ENCODE measurements at places on chromosomes 1 and 21. TPM values are rescaled to one million over a fixed set of nuclear protein-coding genes. Genes with fewer than 3 reads are reported as not detected.

- no peak for DNase-seq
Observed at GRCh38 chr1:229508823-229509337, 739 bp upstream of the NUP133 start.

The SLAMF7 gene
- 93.5 TPM for total RNA-seq

- no peak for DNase-seq
Observed at GRCh38 chr1:222970711-222971110, 155.9 kb downstream of the DISP1 start.

DNA sequence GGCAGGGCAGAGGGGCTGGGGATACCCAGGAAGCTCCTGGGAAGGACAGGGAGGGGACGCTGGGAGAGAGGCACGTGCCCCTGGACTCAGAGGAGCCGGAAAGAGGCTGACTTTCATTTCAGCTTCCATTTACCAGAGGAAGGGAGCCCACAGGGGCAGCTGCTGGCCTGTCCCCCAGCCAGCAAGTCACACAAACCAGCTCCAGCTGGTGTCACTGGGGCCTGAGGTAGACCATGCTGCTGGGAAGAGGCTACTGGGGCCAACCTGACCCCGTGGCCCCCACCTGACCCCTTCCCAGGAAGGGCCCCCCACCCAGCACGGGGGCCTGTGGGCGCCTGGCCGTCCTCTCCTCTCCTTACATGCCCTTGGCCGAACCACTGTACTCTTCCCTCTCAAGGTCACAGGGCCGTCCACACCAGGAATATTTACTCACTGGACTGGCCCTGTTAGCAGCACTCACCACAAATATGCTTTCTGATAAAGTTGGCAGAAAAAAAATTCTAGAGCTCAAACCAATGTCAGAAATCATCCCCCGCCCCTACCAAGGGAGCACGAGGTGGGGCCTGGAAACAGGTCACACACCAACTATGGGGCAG is 110.5 kb downstream of the CASZ1 start:
- no peak for DNase-seq

DNA sequence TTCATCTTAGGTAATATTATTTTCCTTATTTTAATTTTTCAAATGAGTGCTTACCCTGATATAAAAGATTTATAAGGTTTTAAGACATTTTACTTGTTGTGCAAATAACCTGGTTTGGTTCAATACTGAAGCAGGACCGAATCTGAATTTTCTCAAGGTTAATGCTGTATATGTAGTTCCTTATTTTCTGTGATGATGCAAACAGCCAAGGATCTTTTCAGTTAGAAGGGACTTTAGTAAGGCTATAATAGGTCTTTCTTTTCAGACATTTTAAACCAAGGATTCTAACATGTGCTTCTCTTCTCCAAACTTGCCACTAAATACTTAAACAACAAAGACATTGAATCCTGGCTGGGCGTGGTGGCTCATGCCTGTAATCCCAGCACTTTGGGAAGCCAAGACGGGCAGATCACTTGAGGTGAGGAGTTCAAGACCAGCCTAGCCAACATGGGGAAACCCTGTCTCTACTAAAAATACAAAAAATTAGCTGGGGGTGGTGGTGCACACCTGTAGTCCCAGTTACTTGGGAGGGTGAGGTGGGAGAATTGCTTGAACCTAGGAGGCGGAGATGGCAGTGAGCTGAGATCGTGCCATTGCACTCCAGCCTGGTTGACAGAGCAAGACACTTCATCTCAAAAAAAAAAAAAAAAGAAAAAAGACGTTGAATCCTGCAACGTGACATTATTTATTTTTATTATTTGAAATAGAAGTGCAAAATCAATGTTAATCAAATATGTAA is 3.2 kb upstream of the ARPC5 start:
- no peak for DNase-seq

The NHLH2 gene
- total RNA-seq = not detected

GRCh38 chr1:171664976-171665375 is 12.5 kb upstream of the MYOC start:
- no peak for DNase-seq

The UBE2J2 gene
- 59.2 TPM for total RNA-seq

The C8B gene
- total RNA-seq = not detected

Data from activated CD8-positive, alpha-beta T cell treated with anti-CD3 and anti-CD28 coated beads for 36 hours (primary cell).